ENCODE measurements at places on chromosomes 1 and 21.

DNA sequence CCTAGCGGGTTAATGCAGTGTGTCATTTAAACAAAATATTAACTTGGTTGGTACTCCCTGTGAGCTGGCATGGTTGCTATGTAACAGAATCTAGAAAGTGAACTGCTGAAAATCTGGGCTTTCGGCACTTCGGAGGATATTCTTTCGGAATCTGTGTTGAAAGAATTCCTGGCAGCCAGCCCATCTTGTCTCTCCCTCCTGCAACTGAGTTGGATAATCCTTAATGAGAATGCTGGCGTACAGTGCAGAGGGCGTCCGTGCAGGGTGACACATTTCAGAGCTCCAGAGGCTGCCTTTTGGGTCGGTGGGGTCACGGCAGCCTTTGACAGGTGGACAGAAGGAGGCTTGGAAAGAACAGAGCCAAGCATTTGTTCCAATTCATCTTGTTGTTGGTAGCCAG is 3.7 kb downstream of the KAZN start:
- DNase-seq = no peak

- peak; percentile 53 for DNase-seq
Observed at GRCh38 chr1:110412576-110412975, 5.1 kb upstream of the LAMTOR5 start.

GRCh38 chr1:107692580-107693345 is 272.2 kb downstream of the VAV3 start:
- DNase-seq = no peak

GRCh38 chr1:204703826-204704612 is 18.5 kb upstream of the LRRN2 start:
- no peak for DNase-seq

- DNase-seq = no peak
Observed at GRCh38 chr1:70319750-70320149, 34.8 kb downstream of the ANKRD13C start.

DNA sequence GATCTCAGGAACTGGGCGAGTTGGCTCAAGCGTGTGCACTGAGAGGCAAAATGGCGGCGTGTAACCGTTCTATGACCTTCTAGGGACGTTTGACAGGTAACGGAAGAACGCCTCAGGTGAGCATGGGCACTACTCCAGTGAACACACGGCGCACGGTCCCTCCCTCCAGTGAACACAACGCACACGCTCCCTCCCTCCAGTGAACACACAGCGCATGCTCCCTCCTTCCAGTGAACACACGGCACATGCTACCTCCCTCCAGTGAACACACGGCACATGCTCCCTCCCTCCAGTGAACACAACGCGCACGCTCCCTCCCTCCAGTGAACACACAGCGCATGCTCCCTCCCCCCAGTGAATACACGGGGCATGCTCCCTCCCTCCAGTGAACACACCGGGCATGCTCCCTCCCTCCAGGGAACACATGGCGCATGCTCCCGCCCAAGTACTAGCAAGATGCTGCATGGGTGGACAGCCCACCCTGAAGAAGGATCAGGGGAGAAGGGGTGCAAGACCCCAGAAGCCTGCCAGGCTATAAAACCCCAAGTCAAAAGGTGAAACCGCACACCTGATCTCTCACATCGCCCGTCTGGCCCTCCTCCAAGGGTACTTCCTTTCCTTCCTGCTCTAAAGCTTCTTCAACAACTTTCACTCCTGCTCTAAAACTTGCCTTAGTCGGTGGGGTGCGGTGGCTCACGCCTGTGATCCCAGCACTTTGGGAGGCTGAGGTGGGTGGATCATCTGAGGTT is 3.5 kb downstream of the C1orf159 start:
- no peak for DNase-seq

DNA sequence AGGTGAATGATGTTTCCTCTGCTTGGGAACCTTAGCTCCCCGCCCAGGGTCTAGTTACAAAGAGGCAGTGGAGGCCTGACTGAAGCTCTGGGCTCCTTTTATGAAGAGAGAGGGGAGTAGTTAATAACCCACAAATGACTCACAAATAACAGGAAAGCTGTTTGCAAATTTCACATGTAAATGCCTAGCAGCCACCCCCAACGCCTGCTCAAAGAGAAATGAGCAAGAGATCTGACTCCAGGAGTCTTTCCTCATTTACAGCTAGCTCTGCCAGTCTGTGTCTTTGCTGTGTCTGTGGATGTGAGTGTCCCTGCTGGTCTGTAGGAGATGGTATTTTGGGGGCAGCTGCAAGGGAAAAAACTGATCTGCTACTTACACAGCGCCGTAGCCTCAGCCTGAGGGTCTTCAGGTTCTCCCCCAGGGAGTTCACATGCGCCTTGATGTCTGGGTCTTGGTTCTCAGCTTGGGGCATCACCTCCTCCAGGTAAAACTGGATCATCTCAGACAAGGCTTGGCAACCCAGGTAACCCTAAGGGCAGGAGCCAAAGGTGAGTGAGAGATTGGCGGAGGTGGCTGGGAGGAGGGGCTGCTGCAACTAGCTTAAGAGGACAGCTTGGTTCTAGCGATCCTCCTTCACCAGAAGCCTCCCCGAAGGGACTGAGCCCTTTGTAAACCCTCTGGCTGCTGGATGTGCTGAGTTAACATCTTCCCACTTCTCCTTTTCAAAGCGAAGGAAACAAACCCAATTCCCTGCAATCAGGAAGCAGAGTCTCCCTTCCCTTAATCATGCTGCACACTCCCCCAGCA is at the start of gene IL19:
Gene IL19, plus strand, starts transcription at position 243 of the 807 bp plus-strand sequence. CDS start 65,890 bp downstream, outside the sequence.
- DNase-seq = no peak

GRCh38 chr1:8866792-8867415 is 11.6 kb downstream of the ENO1 start:
- no peak for DNase-seq

GRCh38 chr1:149977345-149977744 is 33.2 kb downstream of the OTUD7B start:
- no peak for DNase-seq

GRCh38 chr1:41925712-41926111 is 7.0 kb upstream of the HIVEP3 start:
- no peak for DNase-seq

DNA sequence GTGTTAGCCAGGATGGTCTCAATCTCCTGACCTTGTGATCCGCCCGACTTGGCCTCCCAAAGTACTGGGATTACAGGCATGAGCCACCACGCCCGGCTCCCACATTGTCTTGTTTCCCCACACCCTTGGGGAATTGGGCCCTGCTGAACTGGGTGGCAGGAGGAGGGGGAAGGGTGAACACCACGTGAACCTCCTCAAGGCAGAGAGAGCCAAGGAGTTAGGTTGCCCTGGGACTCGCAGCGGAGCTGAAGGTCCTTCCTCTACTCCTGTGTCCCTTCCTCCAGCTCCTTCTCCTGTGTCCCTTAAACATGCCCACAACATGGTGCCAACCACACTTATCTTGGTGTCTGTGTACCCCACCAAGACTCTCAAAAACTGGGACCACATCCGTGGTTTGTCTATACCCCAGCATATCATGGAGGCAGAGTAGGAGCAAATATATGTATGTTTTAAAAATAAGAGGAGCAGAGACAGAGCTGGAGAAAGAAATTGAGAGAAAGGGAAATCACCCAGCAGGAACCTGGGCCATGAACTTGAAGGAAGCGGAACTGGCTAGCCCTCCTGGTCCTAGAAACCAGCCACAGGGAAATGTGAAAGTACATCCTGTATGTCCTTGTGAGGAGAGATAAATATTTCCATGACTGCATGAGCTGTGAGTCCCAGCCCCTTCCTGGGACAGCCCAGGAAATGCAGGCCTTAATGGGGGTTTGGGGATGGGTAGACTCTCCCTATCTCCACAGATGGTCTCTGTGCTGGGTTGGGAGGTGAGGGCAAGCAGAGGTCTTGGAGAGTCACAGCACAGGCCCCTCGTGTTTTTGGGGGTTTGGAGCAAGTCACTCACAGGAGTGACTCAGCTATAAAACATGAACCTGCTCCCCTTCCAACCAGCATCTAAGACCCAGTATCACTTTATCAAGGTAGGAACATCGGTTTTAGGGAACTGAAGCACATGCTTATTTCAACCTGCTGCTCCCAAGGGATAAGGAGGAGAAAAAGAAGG is 9.4 kb upstream of the TAL1 start:
- DNase-seq = no peak

GRCh38 chr1:167697667-167698141 is 24.1 kb upstream of the MPZL1 start:
- DNase-seq = no peak

- DNase-seq = no peak
Observed at GRCh38 chr1:156001662-156002171, 19.0 kb downstream of the SSR2 start.

- DNase-seq = no peak
Observed at GRCh38 chr1:150528196-150528595, 12.6 kb downstream of the FALEC start.

DNA sequence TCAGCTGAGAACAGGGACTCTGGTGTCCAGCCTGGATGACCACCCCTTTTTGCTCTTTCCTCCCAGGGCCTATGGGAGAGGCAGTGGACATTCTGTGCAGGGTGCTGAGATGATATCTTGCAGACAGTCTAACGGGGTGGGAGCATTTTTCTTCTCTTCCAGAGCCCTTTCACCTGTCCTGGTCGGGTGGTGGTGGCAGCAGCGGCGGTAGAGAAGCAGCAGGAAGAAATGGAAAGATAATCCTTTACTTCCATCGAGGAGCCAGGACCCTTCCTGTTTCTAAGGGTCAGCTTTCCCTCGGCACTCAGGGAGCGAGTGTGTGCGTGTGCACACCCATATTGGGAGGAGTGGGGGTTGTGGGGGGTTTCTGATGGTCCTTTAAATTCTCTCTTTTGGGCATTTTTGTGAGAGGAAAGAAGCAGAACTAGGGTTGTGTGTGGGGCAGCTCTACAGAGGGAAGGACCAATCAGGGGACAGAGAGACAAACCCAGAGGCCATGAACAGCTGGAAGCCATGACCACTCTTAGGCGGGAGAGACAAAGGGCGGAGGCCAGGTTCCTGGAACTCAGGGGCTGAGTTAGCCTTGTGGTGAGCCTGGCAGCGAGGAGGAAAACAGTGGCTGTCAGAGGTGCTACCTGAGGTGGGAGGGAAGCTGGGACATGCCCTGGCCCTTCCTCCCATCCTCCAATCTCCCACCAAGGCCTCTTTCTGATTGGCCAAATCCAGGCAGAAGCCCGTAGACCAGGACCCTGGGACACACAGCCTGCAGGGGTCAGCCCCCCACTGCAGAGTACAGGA is 31.2 kb upstream of the CSF3R start:
- DNase-seq = no peak

- no peak for DNase-seq
Observed at GRCh38 chr21:25062061-25062460, 545.2 kb downstream of the MRPL39 start.

DNA sequence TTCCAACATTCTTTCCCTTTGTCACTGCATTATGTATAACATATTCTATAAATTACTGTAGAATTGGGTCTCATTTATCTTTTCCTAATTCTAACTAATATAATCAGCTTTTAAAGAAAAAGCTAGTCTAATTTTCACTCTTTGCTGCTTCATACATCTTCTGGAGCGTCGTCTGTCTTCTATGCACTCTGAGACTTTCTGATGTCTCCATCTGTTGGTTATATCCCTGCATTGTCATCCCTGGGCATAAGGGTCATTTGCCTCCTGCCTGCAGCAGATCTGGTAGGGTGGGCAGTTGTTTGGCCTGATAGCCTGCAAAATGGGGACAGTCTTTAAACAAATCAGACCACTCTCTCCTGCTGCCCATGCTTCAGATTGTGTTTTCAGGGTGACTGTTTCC is 40.8 kb upstream of the DYNLT5 start:
- DNase-seq = no peak

GRCh38 chr1:156053768-156054499 is at the start of gene UBQLN4:
TSS of gene UBQLN4 (minus strand) at chr1:156053798. CDS start at chr1:156053701, 97 bp downstream.
- DNase-seq = peak; percentile 82

- no peak for DNase-seq
Observed at GRCh38 chr1:174052621-174053020, 30.5 kb upstream of the RC3H1 start.

DNA sequence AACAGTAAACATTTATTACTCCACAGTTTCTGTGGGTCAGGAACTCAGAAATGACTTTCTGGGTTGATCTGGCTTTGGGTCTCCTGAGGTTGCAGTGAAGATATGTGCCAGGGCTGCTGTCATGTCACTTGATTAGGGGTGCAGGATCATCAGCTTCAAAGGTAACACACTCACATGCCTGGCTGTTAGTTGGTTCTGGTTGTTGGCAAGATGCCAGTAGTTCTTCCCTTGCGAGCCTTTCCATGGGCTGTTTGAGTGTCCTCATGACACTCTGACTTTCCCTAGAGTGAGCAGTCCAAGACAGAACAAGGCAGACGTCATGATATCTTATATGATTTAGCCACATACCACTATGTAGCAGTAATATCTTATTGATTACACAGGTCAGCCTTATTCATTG is 1.8 kb downstream of the SWT1 start:
- DNase-seq = no peak

DNA sequence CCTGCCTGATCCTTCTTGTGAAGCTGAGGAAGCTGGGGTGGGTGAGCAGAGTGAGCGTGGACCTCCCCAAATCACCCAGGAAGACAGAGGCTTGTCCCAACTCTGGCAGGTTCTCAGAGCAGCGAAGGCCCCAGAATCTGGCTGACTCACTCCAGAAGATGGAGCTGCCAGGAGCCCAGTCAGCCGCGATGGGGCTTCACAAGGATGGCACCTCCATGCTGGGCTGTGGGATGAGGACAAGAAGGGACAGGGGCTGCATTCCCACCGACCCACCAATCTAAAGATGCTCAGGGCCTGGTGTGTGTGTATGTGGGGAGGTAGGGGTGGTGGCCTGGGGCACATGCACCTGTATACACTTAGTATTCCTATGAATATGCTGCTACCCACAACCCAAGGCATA is 52.9 kb downstream of the ATP1A1 start:
- no peak for DNase-seq

- DNase-seq = no peak
Observed at GRCh38 chr1:230408971-230409370, 17.2 kb downstream of the PGBD5 start.

DNA sequence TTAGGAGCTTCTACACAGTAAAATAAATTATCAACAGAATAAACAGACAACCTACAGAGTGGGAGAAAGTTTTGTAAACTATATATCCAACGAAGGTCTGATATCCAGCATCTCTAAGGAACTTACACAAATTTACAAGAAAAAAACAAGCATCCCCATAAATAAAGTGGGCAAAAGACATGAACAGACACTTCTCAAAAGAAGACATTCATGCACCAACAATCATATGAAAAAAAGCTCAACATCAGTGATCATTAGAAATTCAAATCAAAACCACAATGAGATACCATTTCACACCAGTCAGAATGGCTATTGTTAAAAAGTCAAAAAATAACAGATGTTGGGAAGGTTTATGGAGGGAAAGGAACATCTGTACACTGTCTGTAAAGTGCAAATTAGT is 526.4 kb upstream of the CAMK1G start:
- no peak for DNase-seq
